ENCODE measurements at places on chromosomes 7 and 10.

DNA sequence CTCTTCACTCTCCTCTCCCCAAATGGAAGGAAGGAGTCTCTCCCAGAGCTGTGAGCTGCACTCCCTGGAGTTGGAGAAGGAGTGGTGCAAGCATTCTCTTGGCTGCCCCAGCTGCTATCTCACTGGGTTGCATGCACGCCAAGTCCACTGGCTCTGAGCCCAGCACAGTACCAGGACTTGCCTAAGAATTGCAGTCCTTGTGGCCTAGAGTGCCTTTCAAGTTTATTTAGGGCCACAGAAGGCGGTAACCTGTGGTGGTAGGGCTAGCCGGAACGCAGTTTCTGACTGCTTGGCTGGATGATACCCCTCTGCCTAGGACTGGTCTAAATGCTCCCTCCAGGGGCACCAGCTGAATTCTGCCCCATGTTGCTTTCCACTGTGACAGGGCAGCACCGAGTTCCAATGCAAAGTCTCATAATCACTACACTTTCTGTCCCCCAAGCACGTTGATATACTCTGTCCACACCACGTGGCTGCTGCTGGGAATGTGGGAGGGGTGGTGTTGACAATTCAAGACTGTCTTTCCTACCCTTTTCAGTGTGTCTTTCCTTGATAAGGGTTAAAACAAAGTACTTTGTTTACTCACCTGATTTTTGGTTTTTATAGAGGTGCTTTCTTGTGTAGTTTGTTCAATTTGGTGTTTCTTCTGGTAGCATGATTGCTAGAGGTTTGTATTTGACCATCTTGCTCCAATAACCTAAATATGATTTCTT is 57.0 kb downstream of the PHTF2 start:
- DNase-seq: no peak

- no peak for DNase-seq
Observed at GRCh38 chr10:75470901-75471300, 39.5 kb downstream of the LRMDA start.

GRCh38 chr10:76764177-76764576 is 873.4 kb downstream of the KCNMA1 start:
- no peak for DNase-seq

DNA sequence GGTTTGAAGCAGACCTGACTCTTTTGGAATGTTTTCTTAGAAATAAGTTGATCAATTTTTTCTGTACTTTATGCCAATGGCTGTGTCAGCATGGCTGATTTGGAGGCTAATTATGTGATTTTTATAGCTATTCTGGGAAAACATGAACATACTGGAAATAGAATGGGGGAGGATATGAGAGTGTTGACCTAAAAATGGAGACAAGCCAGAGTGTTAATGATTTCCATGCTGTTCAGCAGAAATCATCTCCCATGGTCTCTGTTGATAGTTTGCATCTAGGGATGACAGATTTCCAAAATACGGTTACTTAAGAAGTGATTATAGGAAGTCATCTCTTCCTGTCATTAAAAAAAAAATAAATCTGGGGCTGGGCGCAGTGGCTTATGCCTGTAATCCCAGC is 32.7 kb upstream of the DMTF1 start:
- no peak for DNase-seq

DNA sequence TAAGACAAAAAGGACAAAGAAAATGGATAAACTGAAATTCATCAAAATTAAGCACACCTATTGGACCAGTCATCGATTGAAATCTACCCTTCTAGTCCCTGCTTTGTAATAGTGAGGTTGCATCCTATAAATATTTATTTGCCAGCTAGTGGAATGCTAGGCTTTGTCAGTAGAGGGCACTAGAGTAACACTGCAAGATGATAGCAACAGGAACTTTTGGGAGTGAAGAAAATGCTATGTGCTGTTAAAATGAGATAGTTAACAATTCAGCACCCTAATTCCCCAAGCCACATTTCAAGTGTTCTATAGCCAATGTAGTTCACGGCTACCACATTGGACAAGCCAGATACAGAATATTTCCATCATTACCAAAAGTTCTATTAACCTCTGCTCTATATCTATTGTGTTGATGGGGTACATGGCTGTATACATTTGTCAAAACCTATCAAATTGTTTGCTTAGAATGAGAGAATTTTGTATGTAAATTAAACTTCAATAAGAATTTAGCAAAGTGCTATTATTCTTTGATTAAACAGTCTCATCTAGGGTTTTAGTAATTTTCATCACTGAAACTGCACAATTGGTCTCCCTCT is 69.8 kb downstream of the LSMEM1 start:
- peak; percentile 44 for DNase-seq

- DNase-seq: peak; percentile 29
Observed at GRCh38 chr10:104255311-104255981, 754 bp downstream of the GSTO1 start.

Measured in bone marrow (tissue), 2 donors.